ENCODE measurements at places on chromosomes 2 and 18.

DNA sequence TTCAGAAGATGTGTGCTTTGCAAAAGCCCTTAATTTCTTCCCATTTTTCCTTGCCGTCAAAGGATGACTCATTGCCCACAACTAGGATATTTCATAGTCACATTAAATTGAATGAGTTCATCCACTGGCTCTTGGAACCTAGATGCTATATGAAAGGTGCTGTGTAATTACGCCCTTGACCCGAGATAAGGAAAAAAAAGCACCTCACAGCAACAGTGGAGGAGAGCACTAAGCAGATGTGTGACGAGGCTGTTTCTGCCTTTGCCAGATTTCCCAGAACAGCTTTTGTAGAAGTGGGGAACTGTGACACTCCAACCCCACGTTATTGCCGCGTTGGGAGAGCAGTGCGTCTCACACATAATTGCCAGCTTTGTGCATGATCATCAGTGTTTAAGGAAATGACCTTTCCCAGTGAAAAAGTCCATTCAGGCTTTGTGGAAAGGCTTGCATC lies 33.3 kb upstream of the TMEM87B start:
- DNase-seq: no peak

- DNase-seq: no peak
Measured at GRCh38 chr2:187962538-187962937, 329.1 kb upstream of the GULP1 start.

GRCh38 chr2:104425850-104426595 lies 427.9 kb upstream of the POU3F3 start:
- DNase-seq: no peak

DNA sequence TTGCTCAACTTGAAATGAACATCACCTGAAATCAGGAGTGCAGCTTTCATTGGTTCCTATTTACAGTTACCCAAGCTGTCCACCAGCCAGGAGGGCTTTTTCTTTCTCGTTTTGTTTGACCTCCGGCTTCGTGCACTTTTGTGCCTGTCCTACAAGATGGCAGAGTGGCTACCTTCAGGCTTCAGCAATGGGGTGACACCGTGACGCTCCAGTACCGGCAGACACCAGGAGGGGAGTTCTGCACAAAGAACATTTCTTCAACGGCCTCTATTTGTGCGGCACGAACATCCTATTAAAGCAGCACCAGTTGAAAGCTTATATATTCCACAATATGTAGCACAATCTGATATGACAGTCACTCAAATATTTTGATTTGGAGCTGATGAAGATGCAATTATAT lies 18.3 kb downstream of the RNASEH1 start:
- DNase-seq: no peak

GRCh38 chr2:59874971-59875755 lies 678.3 kb downstream of the BCL11A start:
- DNase-seq: no peak

- DNase-seq: no peak
Measured at GRCh38 chr2:13193900-13194299, 477.2 kb downstream of the TRIB2 start.

- no peak for DNase-seq
Measured at GRCh38 chr2:2646433-2647051, 315.5 kb upstream of the MYT1L start.

DNA sequence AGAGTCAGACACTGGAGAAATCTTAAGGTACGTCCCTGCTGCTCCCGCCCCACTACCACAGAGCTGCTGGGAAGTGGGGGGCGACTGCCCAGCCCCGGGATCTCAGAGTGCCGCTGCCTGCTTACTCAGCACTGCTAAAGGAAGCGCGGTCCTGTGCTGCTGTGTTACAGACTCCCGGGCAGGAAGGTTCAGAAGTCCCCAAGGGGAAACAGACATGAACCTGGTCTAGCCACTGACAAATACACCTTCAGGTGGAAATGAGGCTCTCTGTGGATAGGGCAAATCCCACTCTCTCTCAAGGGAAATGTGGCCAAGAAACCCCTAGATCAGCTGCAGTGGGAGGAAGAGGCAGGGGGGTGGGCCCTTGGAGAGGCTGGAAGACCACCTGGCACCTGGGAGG lies 13.7 kb downstream of the MTERF4 start:
- DNase-seq: no peak

DNA sequence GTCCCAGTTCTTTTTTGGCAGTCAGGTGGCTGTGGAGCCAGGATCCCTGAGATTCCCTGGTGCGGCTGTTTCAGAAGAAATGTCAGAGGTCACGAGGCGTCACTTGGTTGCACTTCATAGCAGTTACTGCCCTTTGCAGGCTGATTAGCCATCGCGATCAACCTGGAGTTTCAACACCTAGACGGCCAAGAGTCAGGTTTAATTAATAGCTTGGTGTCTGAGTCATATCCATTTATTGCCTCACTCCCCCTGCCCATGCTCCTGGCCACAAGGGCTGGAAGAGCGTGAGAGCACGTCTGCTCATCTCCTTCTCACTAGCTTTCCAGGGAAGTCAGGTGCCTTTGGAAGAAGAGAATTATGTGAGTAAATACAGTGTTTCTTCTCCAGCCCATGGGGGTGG lies 552.3 kb downstream of the TSN start:
- DNase-seq: no peak

- no peak for DNase-seq
Measured at GRCh38 chr2:206028101-206028500, 57.9 kb downstream of the INO80D start.

DNA sequence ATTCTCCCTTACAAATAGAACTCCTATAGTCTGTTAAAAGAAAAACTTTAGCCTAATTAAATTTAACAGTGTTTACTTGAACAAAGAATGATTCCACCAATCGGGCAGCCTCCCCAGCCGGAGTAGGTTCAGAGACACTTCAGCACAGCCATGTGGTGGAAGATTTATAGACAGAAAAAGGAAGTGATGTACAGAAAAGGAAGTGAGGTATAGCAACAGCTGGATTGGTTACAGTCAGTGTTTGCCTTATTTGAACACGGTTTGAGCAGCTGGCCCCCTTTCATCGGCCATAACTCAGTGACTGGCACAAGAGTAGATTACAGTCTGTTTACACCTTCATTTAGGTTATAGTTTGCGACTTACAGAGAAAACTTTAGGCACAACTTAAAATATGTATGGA lies 2.1 kb upstream of the SKA1 start:
- DNase-seq: no peak

DNA sequence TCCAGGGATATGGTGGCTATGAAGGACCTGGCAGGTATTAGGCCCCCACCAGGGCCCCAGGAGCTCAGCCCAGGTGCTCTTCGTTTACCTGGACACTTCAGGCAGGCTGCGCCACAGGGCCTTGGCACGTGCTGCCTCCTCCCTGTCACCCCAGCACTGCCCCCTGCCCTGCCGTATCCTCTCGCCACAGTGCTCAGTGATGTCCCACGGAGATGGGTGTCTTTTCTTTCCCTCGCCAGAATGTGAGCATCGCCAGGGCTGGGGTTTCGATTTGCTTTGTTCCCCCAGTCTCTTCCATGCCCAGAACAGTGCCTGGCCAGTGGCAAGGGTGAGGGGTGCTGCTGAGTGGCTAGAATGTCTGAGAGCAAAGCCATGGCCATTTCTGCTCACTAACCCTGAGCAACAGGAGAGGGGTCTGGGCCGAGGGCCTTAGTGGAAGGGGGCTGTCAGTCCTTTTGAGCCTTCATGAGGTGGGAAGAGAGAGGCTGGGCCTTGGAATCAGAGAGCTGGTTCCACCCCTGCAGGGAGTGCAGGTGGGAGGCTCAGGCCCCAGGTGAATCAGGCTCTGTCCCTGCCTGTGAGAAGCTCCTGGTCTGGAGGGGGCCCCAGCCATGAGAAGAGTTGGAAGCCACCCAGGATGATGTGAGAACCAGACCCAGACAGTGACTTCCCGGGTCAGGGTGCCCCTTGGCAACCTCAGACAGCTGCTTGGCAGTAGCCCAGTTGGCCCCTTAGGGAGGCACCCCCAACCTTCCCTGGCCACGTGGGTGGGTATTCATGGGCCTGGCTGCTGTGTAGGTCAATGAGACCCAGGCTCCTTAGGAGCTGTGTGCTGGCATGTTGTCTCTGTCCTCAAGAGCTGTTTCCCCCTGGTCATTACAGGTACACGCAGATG lies 129.9 kb upstream of the HS6ST1 start:
- no peak for DNase-seq

DNA sequence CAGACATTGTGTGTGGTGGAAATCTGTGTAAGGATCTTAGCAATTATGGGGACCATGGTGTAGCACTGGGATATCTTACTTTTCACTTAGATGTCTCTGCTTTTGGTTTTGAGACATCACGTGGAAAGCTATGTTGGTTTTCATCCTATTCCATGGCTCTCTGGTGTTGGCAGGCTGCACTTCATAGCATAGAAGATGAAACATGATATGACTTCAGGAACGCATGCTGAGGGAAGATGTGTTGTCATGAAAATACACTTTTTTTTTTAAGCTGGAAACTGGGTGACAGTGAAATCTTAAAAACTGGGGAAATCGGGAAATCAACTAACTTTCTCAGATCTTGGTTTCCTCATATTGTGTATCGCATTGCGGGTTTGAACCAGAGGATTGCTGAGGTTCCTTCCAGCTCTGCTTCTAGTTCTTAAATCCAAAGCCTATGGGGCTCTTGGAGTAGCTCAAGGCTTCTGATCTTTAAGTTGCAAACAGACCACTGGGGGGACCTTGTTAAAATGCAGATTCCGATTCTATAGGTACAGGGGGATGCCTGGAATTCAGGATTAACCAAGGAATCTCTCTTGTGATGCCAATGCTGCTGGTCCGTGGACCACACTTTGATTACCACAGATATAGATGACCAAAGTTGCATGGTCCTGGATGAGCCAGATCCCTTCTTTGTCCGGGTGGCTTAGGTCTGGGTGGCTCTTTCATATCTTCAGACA lies 160.7 kb downstream of the SH3RF3 start:
- DNase-seq: no peak

GRCh38 chr2:235850771-235851551 lies 317.2 kb downstream of the GBX2 start:
- DNase-seq: no peak

DNA sequence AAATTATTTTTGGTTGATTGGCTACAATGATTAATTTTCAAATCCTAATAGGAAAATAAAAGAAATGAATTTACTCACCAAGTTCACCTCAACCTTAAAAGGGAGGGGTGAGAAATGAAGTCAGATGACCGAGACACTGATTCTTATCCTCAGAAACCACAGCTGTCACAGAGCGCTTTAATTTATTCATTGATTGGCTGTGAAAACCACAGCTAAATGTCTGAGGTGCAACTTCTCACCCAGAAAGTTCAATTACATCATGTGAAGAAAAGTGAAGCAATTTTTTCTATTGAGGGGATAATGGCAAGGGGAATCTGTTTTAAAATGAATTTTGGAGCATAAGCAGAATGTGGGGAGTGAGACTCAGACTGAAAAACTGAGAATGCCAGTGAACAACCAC lies 128.4 kb downstream of the RNF152 start:
- no peak for DNase-seq
